CD8-positive, alpha-beta T cell (primary cell): ENCODE measurements at places on chromosomes 7 and 10.

DNA sequence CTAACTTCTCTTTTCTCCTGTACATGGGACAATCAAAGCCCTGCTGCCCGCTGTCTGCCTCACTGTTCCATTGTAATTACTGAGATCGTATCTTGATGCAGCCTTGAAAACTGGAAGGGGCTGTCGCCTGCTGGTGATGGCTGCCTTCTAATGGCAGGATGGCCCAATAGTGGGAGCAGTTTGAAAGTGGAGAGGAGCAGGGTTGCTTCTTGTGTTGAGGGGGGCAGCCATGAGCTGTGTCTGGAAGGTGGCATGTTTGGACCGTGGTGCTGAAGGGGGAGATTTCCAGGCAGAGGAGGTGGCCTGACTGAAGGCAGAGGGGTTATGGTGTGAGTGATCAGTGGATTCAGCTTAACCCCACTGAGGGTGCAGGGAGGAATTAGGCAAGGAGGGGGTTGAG, 8.1 kb downstream of the WDFY4 start:
- DNase-seq = no peak

DNA sequence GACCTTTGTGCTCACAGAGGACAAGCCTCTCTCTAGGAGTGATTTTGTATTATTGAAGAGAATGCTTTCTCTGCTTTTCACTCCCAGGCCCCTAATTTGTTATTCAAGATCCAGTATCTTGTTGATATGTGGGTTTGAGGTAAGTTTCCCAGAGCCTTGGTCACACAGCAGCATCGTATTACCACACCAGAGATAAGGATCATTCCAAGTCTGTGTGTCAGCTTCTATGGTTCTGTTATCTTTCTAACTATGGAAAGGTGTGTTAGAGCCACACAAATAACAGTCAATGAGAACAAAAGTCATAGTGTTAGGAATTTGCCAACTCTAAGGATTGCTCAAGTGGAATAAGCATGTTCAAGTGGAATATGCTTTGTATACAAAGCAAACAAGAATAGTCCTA, 1208.3 kb downstream of the GATA3 start:
- DNase-seq = no peak

GRCh38 chr10:101779544-101780186, 3.6 kb downstream of the NPM3 start:
- peak; percentile 77 for DNase-seq

DNA sequence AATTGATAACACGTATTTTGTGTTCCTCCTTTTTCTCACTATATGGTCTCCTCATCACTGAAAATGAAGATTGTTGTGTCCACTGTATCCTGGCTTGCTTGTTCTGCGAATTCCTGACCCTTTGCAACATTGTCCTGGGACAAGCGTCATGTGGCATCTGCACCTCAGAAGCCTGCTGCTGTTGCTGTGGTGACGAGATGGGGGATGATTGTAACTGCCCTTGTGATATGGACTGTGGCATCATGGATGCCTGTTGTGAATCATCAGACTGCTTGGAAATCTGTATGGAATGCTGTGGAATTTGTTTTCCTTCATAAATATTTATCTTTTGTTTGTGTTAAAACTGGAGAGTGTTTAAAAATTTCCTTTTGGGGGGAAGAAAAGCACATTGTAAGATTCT, 93.7 kb downstream of the MDFIC start:
- no peak for DNase-seq

- peak; percentile 31 for DNase-seq
Observed at GRCh38 chr7:877312-878232, 1.2 kb downstream of the GET4 start.

- DNase-seq = no peak
Observed at GRCh38 chr10:101066896-101067355, 5.1 kb downstream of the KAZALD1 start.

GRCh38 chr10:11479300-11479699, 132.2 kb downstream of the USP6NL start:
- DNase-seq = no peak

GRCh38 chr10:97647556-97647955, 7.1 kb downstream of the PI4K2A start:
- DNase-seq = no peak

DNA sequence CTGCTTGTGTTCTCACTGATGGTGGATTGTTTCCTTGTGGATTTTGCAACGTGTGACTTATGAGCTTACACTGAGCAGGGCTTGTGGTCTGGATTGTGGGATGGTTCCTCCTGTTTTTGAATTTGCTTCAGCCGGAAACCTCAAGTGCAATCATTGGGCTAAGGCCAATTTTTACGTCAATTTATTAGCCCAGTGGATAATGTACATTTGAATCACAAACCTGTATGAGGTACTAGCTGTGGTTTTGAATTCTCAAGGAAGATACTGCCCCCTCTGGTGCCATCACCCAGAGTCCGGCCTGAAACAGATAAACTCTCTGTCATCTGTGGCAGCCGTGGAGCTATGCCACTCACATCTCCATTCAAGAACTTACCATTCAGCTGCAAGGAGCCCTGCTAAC, 7.3 kb upstream of the ZNF777 start:
- no peak for DNase-seq

DNA sequence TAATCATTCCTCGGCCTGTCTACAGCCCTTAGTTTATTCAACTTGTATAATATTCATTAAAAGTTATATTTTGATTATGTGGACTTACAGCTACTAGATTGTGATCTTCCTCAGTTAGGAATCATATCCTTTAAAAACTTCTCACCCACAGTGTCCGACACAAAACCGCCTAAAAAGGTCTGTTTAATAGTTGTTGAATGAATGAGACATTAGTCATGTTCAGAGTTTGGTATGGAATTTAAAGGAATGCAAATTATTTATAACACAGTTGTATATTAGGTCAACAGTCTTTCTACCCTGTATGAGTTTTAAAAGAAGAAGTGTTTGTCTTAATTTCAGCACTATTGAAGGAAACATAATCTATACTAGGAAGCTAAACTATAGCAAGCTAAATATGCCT, 390.0 kb downstream of the ARL4A start:
- no peak for DNase-seq

- no peak for DNase-seq
Observed at GRCh38 chr7:990933-991728, 8.2 kb downstream of the CYP2W1 start.

DNA sequence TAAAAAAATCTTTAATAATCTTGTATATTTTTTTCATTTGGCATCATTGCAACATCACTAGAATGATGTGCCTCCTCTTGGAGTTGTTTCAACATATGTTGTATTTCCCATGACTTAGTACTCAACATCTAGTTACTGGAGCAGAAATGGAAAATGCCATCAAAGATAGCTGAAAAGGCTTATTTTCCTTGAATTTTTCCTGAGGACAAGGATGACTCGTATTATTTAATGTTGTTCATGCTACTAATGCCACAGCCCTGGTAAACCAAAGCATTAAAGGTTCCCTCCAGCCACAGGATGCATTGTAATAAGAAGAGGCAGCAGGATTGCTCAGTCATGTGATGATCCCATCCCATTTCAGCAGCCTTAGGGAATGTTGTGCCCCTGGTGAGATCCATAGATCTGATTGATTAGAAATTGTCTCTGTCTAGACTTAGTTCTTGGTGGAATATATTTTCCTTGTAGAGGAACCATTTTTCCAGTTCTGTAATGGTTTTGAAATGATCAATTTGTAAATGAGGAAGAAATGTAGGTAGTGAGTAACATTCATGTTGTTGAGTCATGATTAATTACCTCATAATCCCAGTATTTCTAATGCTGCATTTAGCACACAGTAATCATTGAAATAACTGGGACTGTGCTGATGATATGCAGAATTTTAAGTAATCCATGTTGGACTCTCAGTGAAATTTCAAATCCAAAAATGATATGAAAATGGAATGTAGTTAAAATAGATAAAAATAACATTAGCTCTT, 91.3 kb upstream of the SMIM30 start:
- DNase-seq = no peak
